ENCODE measurements at places on chromosomes 3 and 15.

- DNase-seq = no peak
Measured at GRCh38 chr3:193830791-193831191, 237.8 kb downstream of the OPA1 start.

GRCh38 chr3:30934208-30934550 is 39.7 kb upstream of the GADL1 start:
- peak; percentile 41 for DNase-seq

DNA sequence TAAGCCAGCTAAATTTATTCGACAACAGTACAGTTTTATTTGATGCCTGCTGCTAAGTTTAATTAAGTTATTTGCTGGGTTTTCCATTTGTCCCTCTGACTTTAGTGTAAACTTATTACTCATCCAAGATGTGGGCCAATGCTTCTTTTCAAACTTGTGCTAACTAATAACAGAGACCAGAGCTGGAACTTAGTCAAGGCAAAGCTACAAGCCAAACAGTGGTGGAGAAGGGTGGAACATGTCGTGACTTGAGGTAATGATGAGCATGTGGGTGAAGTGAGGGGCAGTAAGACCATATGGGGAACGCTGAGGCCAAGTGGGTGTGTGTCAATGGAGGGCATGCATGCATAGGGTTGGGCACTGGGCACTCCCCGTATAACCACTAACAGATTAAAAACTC is 63.9 kb downstream of the NMD3 start:
- DNase-seq = no peak

DNA sequence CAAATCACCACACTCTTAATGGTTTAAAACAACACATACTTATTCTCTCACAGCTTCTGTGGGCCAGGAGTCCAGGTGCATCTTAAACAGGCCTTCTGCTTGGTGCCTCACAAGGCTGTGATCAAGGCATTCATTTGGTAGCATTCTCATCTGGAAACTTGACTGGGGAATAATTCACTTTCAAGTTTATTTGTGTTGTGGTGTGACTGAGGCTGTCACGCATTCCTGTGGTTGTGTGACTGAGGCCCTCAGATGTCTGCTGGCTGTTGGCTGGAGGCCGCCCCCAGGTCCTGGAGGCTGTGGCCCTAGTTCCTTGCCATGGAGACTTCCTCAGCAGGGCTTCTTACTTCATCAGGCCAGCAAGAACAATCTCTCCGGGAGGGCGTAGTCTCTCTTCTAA is 16.9 kb upstream of the FAM3D start:
- peak; percentile 6 for DNase-seq

DNA sequence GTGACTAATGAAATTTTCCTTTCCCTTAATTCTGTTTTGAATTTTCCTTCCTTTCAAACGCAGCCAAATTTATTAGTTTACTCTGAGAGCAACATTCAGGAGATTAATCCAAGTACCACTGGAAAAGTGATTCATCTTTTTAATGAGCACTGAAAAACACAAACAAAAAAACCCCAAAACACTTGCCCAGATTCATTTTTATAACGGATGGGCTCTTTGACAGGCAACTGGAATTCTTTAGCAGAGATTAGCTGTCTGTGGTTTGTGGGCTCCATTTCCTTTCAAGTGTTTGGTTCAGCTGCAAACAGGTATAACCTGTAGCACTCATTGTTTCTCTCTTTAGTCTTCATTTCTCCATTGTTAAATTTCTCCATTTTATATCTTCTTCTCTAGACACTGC is 3.1 kb upstream of the POLR2M start:
- no peak for DNase-seq
